ENCODE measurements at places on chromosomes 1 and 21.

DNA sequence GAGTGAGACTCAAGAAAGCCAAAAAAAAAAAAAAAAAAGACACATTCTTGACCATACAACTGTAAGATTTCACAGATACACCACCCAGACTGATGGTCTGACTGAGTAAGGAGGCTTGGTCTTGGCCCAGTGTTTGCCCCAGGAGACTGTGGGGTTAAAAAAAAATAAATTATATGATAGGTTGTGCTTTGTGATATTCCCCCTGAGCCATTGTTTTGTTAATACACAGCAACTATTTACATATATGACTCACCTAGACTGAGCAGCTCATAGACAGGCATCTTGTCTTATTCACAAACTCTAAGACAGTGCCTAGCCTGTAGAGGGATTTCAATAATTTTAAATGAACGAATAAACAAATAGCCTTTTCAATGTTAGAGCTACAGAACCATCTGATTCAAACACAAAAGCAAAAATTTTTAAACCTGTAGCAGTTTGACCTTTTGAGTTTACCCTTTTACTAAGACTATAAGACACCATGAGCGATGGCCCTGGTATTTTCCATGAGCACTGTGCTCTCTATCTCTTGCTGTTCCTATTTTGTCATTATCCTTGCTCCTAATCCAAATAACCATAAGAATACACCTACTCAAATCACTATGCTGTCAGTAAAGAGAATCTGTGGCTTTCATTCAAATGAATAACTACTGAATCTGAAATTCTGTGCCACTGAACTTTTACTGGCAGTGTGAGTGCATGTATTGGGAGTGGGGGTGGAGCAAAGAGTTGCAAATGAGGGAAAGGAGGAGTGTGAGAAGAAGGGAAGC is 199.4 kb upstream of the PTBP2 start:
- no peak for DNase-seq

GRCh38 chr21:25581582-25581981 is 25.7 kb downstream of the MRPL39 start:
- DNase-seq: no peak

GRCh38 chr1:14875524-14876509 is 277.3 kb downstream of the KAZN start:
- DNase-seq: no peak

DNA sequence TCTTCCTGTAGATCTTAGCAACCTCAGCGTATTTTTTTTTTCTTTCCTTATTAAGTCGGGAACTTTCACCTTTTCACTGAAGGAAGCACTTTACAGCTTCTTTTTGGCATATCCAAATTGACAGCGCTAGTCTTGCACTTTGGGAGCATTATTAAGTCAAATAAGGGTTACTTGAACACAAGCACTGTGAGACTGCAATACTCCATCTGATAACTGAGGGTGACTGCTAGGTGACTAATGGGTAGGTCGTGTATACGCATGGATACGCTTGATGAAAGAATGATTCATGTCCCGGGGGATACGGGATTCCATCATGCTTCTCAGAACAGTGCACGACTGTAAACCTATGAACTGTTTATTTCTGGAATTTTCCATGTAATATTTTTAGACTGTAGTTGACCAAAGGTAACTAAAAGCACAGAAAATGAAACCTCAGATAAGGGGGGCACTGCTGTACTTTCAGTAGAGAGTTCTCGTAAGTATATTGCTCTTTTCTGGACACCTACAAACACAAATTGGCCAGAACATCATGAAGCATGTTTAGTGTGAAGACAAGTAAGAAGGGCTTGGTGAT is 364.7 kb downstream of the SMYD3 start:
- DNase-seq: no peak

DNA sequence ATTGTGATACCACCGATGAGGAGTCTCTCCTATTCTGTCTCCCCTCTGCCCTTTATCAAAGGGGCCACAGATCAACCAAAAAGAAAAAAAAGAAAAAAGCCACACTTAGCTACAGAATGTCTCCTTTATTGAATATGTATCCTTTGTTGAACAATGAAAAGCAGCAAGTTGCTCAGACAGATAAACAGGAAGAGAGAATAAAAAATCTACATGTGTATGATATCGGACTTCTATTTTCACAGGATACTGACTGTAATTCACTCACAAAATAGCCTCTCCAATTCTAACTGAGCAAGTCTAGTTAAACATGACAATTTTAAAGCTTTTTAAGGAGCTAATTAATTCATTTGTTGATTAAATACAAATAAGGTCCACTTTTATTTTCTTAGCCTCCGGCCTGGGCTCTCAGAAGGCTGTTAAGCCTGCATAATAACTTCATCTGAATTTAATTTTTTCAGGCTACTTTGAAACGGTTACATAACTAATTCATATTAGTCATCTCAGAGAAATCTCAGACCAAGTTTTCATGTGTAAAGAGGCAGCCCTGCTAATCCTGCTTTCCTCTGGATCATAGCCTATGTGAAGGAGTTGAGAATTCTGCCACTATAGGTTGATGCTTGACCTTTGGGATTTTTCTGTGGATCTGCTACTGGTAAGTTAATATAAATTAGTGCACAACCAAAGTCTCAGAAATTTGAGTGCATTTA is 304.1 kb upstream of the NR5A2 start:
- DNase-seq: no peak

- no peak for DNase-seq
Measured at GRCh38 chr1:6774381-6774780, 10.9 kb upstream of the CAMTA1 start.

DNA sequence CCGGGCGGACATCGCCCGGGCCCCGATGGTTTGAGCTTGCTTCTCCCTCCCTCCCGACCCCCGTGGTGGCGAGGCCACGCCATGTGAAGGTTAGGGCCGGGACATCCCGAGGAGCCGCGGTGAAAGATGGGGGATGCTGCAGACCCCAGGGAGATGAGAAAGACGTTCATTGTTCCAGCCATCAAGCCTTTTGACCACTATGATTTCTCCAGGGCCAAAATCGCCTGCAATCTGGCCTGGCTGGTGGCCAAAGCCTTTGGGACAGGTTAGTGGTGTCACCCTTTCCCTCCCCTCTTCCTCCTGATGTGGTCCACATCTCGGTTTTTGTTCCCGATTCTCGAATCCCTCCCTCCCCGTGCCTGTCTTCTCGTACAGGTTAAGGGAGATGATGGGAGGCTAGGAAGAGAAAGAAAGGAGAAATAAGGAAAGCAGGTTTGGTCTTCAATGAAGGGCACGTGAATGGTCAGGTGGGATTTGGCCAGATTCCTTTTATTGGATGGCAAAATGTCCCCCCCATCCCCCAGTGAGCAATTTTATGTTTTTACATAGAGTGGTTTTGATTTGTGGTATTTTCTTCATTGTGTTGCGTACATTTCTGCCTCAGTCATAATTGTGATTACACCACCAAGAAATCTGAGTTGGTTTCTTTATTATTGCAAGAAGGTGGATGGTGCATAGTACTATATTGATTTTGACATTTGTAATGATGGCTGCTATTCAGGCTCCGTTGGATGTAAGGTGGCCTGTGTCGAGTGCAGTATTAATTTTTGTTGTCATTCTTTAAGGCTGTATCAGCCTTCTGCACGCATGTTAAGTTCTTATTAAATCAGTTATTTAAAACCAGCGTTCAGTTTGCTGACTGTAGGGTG is 1.2 kb downstream of the CAMSAP2 start:
- DNase-seq: no peak

DNA sequence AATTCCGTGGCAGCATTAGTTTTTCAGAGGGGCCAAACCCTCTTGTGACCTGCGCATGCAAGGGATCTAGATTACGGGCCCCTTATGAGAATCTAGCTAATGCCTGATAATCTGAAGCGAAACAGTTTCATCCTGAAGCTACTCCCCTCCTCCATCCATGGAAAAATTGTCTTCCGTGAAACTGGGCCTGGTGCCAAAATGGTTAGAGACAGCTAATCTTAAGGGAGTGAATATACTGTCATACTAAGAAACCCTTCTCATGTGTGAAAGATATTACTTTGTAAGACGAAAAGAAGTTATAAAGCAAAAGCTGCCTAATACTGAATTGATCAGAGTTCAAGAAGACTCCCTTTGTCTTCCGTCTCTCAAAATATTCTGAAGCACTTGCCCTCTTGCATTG is 166.3 kb downstream of the DUSP10 start:
- DNase-seq: no peak

- no peak for DNase-seq
Measured at GRCh38 chr1:233725423-233725822, 111.5 kb downstream of the KCNK1 start.

DNA sequence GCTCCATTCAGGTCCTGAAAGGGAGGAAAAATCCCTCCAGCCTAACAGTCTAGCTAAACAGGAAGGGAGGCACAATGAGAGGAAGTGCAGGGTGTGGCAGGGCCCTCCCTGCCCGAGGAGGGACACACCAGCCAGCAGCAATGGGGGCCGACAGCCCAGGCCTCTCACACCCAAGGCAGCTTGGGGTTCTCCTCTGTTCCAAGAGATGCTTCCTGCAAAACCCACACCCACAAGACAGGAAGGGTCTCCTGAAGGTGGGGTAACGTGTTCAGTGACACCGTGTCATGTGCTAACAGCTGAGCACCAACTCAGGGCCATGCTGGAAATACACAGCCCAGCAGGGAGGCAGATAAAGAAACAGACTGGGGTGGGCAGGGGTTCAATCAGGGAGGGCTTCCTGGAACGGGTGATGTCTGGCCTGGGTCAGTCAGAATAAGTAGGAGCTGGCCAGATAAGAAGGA is 10.2 kb downstream of the ECE1 start:
- DNase-seq: peak; percentile 41

GRCh38 chr1:7842517-7842916 is 10.3 kb downstream of the UTS2 start:
- DNase-seq: no peak

DNA sequence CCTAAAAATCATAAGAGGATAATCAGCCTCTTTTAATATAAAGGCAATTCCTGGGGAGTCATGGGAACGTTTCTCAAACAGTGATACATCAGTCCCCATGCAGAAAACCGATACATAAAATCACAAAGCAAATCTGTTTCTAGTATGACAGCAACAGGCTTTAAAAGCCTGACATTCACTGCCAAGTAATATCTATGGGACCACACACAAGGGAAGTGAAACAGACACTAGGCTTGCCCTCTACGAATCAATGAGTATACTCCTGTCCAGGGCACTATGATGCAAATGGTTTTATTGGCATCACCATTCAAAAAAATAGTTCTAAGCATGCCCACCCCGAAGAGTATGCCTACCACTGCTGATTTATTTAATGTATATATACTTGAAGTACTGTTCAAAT is 54.4 kb downstream of the TIAM1 start:
- no peak for DNase-seq

DNA sequence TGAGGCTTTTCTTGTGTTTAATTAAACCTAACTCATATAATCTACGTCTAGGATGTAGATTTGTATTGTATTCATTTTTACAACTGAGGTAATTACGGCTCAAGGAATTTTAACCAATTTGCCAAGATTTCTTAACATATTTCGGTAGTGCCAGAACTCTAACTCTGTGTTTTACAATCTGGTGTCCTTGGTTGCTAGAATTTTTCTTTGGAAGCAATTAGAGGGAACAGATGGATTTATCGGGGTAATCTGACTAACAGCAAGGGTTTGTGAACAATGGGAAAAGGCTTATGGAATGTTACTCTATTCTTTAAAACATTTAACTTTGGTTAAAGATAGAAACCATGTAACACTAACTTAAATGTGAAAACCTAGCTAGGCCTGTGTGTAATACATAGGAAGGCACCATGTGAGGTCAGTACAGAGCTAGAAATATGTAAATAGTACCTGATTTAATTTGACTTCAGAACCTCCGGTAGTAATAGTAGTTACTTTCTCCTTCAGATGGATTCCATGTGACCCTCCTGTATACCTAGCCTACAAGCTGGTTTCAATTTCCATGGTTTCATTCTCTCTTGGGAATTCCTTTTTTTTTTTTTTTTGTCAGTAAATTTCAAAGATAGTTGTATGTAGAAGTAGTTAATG is 1.2 kb downstream of the MTF2 start:
- no peak for DNase-seq

- no peak for DNase-seq
Measured at GRCh38 chr21:46474382-46474781, 15.7 kb downstream of the DIP2A start.

DNA sequence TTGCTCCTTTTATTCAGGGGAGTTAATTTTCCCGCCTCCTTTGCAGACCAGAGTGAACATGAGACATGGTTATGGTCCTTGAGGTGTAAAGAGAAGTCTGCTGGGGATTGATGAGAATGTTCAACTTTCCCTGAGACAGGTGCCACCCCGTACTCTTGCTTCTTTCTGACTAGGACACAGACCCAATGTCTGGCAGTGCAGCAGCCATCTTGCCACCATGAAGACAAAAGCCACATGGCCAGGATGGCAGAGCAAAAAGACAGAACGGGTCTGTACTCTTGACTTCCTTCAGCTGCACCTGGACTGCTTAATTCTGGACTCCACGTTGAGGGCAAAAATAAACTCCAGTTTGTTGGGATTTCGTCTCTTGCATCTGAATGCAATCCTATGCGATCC is 54.1 kb downstream of the KLHDC7A start:
- DNase-seq: peak; percentile 11

DNA sequence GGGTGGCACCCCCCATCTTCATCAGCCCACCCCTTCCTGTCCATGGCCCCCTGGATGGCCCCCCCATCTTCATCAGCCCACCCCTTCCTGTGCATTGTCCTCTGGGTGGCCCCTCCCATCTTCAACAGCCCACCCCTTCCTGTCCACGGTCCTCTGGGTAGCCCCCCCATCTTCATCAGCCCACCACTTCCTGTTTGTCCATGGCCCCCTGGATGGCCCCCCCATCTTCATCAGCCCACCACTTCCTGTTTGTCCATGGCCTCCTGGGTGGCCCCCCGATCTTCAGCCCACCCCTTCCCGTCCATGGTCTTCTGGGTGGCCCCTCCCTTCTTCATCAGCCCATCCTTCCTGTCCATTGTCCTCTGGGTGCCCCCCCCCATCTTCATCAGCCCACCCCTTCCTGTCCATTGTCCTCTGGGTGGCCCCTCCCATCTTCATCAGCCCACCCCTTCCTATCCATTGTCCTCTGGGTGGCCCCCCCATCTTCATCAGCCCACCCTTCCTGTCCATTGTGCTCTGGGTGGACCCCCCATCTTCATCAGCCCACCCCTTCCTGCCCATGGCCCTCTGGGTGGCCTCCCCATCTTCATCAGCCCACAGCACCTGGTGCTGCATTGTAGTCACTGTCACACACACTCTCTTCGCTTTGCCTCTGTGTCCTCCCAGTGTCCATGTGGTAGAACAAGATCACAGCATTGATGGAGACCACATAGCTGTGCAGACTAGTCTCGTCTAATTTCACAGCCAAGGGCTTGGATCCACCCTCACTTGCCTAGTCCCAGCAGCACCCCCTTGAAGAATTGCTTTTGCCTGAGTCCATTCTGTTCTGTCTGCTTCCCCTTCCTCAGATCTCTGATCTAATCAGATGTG is 95.9 kb downstream of the PCBP3 start:
- no peak for DNase-seq

GRCh38 chr1:116306840-116307442 is 66.1 kb upstream of the ATP1A1 start:
- DNase-seq: no peak

All from ecto neural progenitor cell (in vitro differentiated cells).